ENCODE measurements at places on chromosomes 2 and 18.

GRCh38 chr2:42214669-42215068, 45.5 kb downstream of the EML4 start:
- DNase-seq = no peak

GRCh38 chr2:8554296-8554806, 127.5 kb upstream of the ID2 start:
- DNase-seq = no peak

DNA sequence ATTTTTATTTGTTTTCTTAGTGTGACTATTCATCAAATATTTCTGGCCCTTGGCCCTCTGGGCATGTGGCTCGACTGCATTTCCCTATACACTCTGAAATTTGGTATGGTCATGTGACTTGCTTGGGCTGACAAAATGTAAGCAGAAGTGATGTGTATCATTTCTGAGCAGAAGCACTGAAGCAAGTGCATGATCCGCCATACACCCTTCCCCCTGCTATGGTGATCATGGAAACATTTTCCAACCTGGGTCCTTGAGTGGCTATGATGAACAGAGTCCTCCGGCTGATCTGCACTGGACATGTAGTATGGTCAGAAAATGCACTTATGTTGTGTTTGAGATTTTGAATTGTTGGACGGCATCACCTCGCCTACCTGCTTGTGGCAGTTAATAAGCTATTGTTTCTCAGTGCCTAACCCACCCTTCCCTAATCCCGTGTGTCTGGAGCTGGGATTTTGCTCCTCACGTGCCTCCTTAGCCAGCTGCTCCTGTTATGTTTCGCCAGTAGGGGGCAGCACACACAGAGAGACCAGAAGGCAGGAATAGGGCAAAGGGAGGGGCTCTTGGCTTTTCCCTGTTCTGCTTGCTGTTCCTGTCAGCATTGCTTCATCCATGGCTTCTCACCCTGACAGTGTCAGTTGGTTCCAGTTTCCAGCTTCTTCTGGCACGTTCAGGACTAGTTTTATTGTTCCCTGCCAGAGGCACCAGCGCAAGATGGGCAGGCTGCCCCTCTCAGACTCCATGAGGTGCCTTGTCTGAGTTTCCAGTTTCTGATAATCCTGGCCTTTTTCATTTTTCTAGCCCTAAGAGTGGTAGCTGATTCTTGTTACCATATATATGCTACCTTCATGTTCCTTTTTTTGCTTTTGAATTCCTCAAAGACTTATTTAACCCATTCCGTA, 207.4 kb downstream of the ARL6IP6 start:
- DNase-seq = peak; percentile 36

DNA sequence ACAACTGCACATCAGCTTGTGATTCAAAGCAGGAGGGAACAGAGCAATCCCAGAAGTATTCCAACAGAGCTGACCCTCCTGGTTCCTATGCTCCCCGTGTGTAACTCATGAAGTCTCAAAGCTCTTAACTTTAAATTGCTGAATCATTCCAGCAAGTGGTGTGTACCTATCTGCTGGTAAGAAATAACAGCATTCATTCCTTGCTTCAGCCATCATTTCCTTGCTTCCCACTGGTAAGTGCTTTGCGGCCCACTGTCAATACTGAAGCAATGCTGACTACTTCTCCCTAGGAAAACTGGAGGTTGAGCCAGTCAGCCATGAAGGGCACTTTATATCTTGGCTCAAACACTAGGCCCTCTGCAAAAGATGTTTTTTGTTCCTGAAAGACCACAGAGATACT, 222.4 kb downstream of the EXOC6B start:
- no peak for DNase-seq

DNA sequence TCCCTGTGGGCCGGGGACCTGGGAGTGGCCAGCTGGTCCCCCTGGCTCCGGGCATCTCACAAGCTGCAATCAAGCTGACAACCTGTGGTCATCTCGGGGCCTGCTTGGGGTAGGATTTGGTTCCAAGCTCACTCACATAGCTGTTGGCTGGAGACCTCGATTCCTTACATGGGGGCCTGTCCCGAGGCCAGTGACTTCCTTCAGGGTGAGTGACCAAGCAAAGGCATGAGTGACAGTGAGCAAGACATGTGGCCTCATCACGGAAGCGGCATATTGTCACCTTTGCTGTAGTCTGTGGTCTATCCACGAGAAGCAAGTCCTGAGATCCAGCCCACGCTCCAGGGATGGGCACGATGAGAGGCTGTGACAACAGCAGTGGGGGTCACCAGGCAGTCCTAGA, 131.4 kb upstream of the ID2 start:
- no peak for DNase-seq

- DNase-seq = no peak
Measured at GRCh38 chr2:232088771-232089170, 127.3 kb downstream of the DIS3L2 start.

- DNase-seq = no peak
Measured at GRCh38 chr2:64632835-64633819, 20.6 kb downstream of the SERTAD2 start.

DNA sequence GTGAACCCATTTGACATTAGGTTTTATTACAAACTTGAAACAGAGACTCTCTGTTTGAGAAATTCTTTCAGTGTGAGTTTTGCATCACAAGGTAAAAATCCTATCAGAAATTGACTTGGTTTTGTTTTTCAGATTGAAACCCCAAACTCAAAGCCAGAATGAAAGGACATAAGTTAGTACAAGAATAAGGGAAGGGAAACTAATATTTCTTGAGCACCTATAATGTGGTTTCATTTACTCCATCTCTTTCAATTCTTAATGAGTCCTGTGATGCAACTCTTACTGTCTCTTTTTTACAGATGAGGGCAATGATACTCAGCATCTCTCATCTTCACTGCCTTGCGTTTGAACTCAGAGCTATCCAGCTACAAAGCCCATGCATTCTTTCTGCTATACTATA, 210.0 kb upstream of the SIX3 start:
- DNase-seq = peak; percentile 30

- DNase-seq = no peak
Measured at GRCh38 chr18:47418746-47419145, 167.3 kb upstream of the SKOR2 start.

All from GM13976 (cell line).